Right ventricle myocardium superior (tissue), 1 donor: ENCODE measurements at places on chromosomes 5 and 9. TPM values are rescaled to one million over a fixed set of nuclear protein-coding genes. Genes with fewer than 3 reads are reported as not detected.

SLC34A3 gene
- total RNA-seq, result not detected

DNA sequence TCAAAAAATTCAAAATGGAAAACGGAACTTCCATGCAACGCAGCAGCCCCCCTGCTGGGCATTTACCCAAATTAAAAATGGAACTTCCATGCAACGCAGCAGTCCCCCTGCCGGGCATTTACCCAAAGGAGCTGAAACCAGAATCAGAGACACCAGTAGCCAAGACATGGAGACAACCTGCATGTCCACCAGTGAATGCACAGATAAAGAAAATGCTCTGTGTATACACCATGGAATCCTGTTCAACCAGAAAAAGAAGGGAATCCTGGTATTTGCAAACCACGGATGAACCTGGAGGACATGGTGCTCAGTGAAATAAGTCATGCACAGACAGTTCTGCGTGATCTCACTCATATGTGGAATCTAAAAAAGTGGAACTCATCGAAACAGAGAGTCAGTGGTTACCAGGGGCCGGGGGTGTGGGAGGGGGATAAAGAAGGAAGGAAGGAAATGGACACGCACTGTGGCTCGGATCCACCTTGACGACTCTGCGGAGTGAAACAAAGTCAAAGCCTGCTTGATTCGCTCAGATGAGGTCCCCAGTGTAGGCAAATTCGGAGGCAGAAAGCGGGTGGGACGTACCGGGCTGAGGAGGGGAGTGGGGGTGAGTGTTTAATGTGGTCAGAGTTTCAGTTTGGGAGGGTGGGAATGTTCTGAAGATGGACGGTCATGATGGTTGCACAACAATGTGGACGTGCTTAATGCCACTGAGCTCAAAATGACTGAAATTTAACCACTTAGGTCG, 40.2 kb upstream of the EXOC3 start:
- DNase-seq, result no peak

- no peak for DNase-seq
Measured at GRCh38 chr5:111308951-111309350, 84.8 kb downstream of the CAMK4 start.

GRCh38 chr9:4859035-4859434, 66.3 kb downstream of the RCL1 start:
- no peak for DNase-seq

GRCh38 chr5:91850031-91850430, 466.9 kb upstream of the ARRDC3 start:
- DNase-seq, result no peak

- DNase-seq, result no peak
Measured at GRCh38 chr9:119273984-119274665, 95.1 kb downstream of the BRINP1 start.

- no peak for DNase-seq
Measured at GRCh38 chr9:135198144-135198543, 110.7 kb downstream of the OLFM1 start.

- DNase-seq, result no peak
Measured at GRCh38 chr9:121858788-121859187, 207.4 kb downstream of the DAB2IP start.

FSD1L gene
- total RNA-seq, result 5.5 TPM

- DNase-seq, result no peak
Measured at GRCh38 chr9:79572032-79572607, 355 bp downstream of the TLE4 start.

BTNL3 gene
- not detected for total RNA-seq

SHISAL2B gene
- not detected for total RNA-seq

DNA sequence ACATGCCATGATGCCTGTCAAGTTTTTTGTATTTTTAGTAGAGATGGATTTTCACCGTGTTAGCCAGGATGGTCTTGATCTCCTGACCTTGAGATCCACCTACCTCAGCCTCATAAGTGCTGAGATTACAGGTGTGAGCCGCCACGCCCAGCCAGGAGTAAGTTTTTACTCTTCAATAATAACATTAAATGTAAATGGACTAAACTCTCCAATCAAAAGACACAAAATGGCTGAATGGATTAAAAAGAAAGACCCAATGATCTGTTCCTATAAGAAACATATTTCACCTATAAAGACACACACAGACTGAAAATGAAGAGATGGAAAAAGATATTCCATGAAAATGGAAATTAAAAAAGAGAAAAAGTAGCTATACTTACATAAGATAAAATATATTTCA, 37.2 kb upstream of the ISOC1 start:
- no peak for DNase-seq

GRCh38 chr9:126367616-126368015, 41.0 kb downstream of the MVB12B start:
- no peak for DNase-seq

GRCh38 chr5:125286271-125286670, 539.8 kb upstream of the ZNF608 start:
- DNase-seq, result no peak

CCDC180 gene
- 3.1 TPM for total RNA-seq

TICAM2 gene
- total RNA-seq, result 2.7 TPM

DNA sequence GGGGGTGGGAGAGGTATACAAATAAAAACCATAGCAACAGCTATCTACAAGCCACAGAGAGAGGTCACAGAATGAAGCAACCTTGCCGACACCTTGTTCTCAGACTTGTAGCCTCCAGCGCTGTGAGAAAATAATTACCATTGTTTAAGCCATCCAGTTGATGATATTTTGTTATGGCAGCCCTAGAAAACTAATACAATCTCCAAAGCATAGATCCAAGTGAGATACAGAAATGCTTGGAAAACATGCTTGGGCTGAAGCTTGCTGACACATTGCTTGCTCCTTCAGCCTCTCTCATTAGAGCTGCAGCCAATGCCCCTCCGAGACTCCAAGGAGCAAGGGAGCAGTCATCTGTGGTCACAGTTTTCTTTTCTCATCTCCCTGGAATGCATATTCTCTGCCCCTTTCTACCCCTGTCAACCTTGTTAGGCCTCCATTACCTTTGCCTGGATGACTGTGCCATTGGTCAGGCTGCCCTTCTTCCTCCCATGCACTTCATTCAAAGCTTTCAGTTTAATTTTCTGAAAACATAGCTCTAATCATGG, 401.4 kb upstream of the KLF4 start:
- DNase-seq, result no peak

LCN15 gene
- not detected for total RNA-seq

DNA sequence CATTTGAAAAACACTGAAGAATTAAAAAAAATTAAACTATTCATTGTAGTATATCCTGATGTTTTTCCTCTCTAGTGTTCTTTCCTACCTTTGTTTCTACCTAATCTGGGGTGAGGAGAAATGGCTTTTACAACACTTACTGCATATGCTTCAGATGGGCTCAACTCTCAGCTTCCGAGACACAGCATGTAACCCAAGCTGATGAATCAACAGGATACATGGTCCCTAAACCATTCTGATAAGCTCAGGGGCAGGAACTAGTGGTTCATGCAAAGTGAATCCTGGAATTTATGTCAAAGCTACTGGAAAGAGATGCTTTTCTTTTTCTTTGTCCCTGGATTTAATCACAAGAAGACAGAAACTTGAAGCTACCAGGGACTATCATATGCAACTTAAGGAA, 672.5 kb upstream of the RORB start:
- no peak for DNase-seq

- DNase-seq, result no peak
Measured at GRCh38 chr5:57618767-57619381, 136.3 kb upstream of the ACTBL2 start.

DNA sequence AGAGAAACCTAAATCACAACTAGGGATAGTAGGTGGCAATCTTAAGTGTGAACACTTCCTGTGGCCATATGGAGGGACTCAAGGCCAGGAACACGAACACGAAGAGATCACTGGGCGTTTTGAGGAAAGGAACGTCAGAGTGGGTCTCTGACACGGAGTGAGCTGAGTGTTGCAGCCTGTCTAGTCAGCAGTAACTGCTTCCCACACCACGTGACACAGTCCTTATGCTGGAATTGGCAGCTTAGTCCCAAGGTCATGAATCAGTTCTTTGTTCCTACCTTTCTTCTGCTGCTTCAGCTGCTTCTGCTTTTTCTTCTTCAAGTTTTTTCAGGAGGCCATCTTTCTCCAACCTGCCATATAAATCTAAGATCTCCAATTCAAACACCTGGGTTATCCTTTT, 18.2 kb downstream of the SPACA9 start:
- no peak for DNase-seq

ZNF608 gene
- 8.6 TPM for total RNA-seq

EGFLAM gene
- 9.1 TPM for total RNA-seq

GRCh38 chr9:133333566-133333965, 2.4 kb downstream of the SURF6 start:
- no peak for DNase-seq

TMEFF1 gene
- total RNA-seq, result not detected

GRCh38 chr5:57466544-57466943, 16.1 kb downstream of the ACTBL2 start:
- DNase-seq, result no peak

DNA sequence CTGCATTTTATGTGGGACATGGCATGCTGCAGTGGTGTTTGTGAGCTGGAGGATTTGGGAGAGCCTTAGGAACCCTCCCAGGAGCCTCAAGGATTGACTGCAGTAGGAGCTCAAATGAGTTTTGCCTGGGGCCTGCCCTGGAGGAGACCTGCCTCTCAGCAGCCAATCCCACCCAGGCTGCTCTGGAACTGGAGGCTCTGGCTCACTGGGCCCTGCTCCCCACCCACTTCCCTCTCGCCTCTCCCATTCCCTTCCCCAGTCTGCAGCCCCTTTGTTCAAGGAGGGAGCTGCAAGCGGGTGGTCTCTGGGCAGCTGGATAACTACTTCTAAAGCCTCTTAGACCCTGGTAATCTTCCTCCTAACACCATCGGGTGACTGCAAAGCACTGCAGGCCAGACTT, 24.2 kb downstream of the KCNIP1 start:
- no peak for DNase-seq
